Suppressor macrophage treated with lipopolysaccharide for 1 hour (primary cell): ENCODE measurements at places on chromosomes 13 and 19.

GRCh38 chr13:24746618-24747247 lies 17.2 kb upstream of the RNF17 start:
- no peak for DNase-seq

DNA sequence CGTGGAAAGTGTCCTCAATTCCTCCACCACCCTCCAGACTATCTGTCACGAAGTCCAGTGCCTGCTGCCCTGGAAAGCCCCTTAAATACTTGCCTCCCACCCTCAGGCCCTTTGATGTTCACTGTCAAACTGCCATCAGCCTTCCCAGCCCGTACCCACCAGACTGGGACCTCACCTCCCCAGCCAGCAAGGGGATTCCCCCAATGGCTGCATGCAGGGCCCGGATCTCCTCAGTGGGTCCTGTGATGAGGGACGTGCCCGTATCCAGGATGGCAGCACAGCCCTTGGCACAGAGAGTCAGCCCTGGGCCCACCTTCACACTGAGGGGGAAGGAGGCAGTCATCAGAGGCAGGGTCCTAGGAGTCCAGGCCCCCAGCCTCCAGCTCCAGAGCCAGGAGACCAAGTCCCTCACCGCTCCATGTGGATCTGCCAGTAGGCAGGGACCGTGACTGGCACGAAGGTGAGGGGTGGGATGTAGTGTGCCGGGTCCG lies 6.1 kb downstream of the NAPSA start:
- no peak for DNase-seq

- no peak for DNase-seq
Measured at GRCh38 chr13:74040200-74040599, 94.0 kb downstream of the KLF12 start.

- DNase-seq, result peak; percentile 92
Measured at GRCh38 chr13:27425918-27426630, 1.7 kb downstream of the GTF3A start.

GRCh38 chr13:26377038-26377437 lies 123.1 kb downstream of the CDK8 start:
- peak; percentile 4 for DNase-seq

DNA sequence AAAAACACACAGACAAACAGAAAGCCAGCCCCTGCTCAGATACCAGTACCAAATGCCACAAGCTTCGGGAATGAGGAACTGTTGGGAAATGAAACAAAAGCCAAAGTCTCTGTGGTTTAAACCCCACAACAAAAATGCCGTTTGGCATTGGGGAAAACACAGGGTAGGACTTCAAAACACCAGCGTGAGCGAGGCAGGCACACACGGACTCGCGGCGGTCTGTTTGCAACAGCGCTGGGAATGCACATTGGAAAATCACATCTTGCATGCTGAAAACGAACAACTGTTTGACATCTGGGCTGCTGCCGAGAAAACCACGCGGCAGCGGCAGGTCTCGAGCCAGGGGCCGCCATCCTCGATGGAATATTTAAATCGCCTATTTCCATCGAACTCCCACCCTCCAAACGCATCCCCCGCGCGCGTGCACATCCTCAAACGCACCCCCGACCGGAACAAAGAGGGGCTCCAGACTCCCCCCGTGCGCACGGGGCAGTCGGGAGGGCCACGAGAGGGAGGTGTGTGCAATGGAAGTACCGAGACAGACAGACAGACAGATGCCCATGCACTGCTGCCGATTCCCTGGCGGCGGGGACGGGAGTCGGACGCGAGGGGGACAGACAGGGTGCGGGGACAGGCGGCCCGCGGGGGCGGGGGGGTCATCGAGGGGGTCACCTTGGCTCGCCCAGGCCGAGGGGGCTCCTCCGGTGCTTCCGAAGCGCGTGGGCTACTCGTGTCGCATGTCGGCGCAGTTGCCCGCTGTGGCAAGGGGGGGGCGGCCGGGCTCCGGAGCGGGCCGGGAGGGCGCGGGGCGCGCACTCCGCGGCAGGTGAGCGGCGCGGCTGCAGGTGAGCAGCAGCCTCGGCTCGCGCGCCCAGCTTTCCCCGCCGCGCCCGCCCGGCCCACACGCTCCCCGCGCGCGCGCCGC lies at the start of gene GPR12:
TSS of gene GPR12 (minus strand) at position 880 of the 925 bp plus-strand sequence. CDS start 959 bp downstream, outside the sequence.
- DNase-seq, result peak; percentile 35

GRCh38 chr13:29749401-29750182 lies 100.8 kb downstream of the UBL3 start:
- DNase-seq, result no peak
